ENCODE measurements at places on chromosomes 1 and 21. TPM values are rescaled to one million over a fixed set of nuclear protein-coding genes. Genes with fewer than 3 reads are reported as not detected.

DMBX1 gene
- total RNA-seq = not detected

TSSK3 gene
- 0.43 TPM for total RNA-seq

PHLDA3 gene
- 126 TPM for total RNA-seq

LTN1 gene
- 22.3 TPM for total RNA-seq

RHCE gene
- 2.4 TPM for total RNA-seq

GPA33 gene
- total RNA-seq = not detected

RNU1-3 gene
- 3,030 TPM for total RNA-seq

MGST3 gene
- 255 TPM for total RNA-seq

OR2M3 gene
- total RNA-seq = not detected

BGLAP gene
- total RNA-seq = 0.14 TPM

FAM43B gene
- total RNA-seq = not detected

VHLL gene
- 0.28 TPM for total RNA-seq

CD1C gene
- not detected for total RNA-seq

KRTAP26-1 gene
- total RNA-seq = not detected

ZSCAN20 gene
- 8.7 TPM for total RNA-seq

RAB13 gene
- 75.2 TPM for total RNA-seq

C8A gene
- not detected for total RNA-seq

EDARADD gene
- total RNA-seq = 0.09 TPM

LMOD1 gene
- total RNA-seq = 29.1 TPM

TTC22 gene
- not detected for total RNA-seq

SPATC1L gene
- 7.7 TPM for total RNA-seq
